ENCODE measurements at places on chromosomes 2 and 18. TPM values are rescaled to one million over a fixed set of nuclear protein-coding genes. Genes with fewer than 3 reads are reported as not detected.

- DNase-seq, result no peak
These were observed 27.8 kb upstream of the COL6A3 start for GRCh38 chr2:237441605-237442274.

DNA sequence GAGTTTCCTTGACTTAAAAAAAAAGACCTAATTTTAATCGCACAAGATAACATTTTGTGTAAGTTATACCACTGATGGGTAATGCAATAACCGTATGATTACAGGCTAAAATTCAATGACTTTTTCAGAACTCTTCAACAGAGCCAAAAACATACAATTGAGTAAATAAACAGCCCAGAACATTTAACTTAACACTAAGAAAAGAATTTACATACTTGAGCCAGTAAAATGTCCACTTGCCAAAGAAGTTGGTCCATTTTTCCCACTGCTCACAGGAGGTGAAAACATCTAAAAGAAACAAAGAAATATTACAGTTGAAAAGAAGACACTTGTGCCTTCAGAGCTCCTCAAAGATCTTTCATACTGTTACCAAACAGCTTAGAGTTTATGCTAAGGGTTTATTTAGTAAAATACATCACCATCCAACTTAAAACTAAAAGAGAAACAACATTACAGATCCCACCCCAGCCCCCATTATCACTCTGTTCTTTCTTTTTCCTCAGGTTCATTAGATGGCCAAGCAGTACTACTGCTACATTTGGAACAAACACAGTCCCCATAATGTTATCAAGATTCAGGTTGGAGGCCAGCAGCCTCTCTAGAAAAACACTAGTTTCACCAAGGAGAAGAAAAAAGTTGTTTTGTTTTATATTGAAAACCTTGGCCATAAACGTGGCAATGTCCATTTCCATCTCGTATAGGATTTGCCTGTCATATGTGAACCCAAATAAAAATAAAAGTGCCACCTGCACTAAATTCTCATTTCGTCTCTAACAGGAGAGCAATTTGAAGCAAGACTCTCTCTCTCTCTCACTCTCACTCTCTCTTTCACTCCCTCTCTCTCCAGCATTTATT, 2.7 kb downstream of the TCF4 start:
- DNase-seq, result no peak

GRCh38 chr2:28393114-28393836, 617 bp downstream of the FOSL2 start:
- DNase-seq, result peak; percentile 85

DNA sequence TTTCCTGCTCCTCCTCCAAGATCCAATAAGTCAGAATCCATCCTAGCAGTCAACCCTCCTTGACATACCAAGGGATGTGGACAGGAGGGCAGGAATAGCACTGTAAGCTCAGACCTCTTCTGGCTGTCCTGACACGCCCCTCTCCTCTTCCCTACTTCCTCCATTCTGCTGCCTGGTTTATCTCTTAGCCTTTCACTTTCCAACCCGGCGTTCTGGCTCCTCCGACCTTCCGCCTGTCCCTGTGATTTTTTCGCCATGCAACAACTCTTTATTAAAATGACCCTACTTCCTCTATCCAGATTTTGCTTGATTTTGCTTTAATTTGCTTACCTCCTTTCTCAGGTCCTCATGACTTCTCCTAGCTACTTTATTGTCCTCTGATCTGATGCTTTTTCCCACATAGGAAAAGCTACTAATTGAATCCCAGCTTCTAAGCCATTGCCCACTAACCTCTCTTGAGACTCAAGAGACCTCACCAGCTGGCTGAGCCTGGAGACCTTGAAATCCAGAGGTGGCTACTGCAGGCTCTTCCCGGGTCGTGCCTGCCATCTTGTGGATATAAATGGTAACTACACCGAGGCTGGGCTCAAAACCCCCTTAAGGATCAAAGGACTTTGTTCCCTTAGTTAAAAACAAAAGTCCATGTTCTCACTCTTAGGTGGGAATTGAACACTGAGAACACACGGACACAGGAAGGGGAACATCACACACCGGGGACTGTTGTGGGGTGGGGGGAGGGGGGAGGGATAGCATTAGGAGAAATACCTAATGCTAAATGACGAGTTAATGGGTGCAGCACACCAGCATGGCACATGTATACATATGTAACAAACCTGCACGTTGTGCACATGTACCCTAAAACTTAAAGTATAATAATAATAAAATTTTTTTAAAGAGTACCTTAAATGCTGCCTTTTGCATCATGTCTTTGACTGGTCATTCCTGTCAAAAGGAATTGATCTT, 139.4 kb downstream of the AKAIN1 start:
- DNase-seq, result peak; percentile 63

DNA sequence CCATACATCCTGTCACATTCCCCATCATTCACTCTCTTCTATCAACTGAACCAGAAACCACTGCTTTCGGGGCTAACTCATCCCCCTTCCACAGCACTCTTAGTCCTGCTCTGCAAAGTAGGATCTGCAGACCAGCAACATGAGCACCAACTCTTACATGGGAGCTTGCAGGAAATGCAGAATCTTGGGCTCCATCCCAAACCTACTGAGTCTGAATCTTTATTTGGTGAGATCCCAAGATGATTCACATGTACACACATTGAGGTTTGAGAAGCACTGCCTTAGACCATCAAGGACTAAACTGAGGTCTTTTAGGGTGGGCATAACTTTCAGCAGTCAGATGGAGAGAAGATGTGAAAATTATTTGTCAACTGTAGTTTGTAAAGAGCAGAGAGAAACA, 235.6 kb upstream of the EPHA4 start:
- no peak for DNase-seq

The ABCB11 gene
- polyA plus RNA-seq, result 0.04 TPM

The ERFE gene
- 0.61 TPM for polyA plus RNA-seq

The CAPN13 gene
- 18.3 TPM for polyA plus RNA-seq

The RGPD3 gene
- polyA plus RNA-seq, result 0.16 TPM

The HOXD12 gene
- polyA plus RNA-seq, result not detected

DNA sequence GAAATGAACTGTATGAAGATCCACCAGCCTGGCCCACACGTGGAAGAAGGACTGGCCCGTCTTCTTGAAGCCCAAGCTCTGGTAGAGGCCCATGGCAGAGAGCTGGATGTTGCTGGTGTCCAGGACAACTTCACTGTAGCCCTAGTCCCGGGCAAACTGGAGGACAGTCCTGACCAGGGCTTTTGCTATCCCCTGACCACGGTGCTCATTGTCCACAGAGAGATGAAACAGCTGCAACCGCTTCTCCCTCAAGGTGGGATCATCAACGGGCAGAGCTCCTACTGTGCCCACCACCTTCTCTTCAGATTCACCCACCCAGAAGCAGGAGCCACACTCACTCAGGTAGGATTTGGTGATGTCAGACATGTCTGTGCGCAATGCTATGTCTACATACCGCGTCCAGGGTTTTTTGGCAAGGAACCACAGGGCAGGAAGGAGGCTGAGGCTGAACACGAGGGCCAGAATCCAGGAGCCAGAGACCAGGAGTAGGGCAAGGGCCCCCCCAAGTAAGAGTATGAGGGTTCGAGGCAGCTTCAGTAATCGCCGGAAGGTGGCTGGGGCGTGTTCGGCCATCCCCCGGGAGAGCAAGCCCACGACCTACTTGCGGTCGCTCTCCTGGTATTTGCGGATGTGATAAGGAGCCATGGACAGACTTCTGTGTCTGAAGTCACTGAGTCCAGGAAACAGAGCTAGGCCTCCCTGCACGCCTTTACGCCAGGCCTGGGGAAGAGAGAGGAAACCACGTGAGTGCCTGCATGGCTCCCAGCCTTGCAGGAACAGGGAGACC, 36.3 kb downstream of the TPRKB start:
- DNase-seq, result no peak

The IL36B gene
- not detected for polyA plus RNA-seq

The HNRNPA3 gene
- 96.8 TPM for polyA plus RNA-seq

- DNase-seq, result no peak
These were observed 103.5 kb downstream of the SMIM21 start for GRCh38 chr18:75323821-75324585.

The SCN1A gene
- 0.04 TPM for polyA plus RNA-seq

DNA sequence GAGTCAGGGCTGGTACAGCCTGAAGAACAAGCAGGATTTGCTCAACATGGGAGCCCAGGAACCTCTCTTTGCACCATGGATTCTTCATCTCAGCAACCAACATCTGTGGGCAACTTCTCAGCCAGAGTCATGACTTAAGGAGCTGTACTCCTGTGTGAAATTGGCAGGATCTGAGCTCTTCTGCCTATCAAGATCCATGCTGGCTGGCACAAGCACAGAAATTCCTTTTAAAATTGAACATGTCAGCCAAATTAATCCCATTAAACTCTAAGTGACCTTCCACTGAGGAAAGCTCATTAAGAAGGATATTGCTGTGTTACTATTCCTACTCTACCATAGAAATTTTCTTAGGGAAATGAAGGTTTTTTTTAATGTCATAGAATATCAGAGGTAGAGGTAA, 110.5 kb upstream of the SCG2 start:
- no peak for DNase-seq

The C2orf49 gene
- polyA plus RNA-seq, result 4.2 TPM

DNA sequence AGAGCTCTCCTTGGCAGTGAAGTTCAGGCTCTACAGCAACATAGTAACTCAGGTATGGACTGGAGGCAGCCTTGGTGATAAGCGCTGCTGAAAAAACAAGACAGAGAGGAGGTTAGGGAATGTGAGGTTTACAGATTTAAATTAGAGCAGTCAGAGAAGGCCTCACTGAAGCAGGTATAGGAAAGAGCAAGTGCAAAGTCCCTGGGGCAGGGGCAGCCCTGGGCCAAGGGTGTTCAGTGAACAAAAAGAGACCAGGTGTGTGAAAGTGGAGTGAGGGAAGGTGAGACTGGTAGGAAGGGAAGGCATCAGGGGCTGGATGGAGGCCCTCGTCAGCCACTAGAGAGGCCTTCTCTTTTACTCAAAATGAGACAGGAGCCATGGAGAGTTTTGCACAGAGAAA, 89.6 kb downstream of the LAMA3 start:
- no peak for DNase-seq

- no peak for DNase-seq
These were observed 84.4 kb downstream of the SESTD1 start for GRCh38 chr2:179180242-179180641.

Data from pancreas (tissue), 10 donors.